ENCODE measurements at places on chromosomes 4 and X. TPM values are rescaled to one million over a fixed set of nuclear protein-coding genes. Genes with fewer than 3 reads are reported as not detected.

ERVMER34-1 gene
- 0.14 TPM for total RNA-seq

GLRA3 gene
- total RNA-seq: not detected

BEX5 gene
- total RNA-seq: not detected

NPY5R gene
- total RNA-seq: not detected

SPP1 gene
- 11.6 TPM for total RNA-seq

SPANXB1 gene
- not detected for total RNA-seq

NAP1L3 gene
- 0.88 TPM for total RNA-seq

PABPC1L2B gene
- not detected for total RNA-seq

GATA1 gene
- not detected for total RNA-seq
